Omental fat pad (tissue), 4 donors: ENCODE measurements at places on chromosomes 2 and 18. TPM values are rescaled to one million over a fixed set of nuclear protein-coding genes. Genes with fewer than 3 reads are reported as not detected.
A peak's percentile ranks its signal among the peaks of the same experiment; 100 is the strongest.

DNA sequence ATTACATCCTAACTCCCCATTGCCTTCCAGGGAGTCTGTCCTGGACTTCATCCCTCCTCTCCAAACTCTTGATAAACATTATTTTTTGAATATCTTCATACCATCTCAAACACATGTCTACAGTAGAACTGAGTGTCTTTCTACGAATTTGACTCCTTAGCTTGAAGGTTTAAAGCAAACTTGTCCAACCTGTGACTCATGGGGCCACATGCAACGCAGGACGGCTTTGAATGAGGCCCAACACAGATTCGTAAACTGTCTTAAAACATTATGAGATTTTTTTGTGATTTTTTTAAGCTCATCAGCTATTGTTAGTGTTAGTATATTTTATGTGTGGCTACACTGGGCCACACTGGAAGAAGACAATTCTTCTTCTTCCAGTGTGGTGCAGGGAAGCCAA lies 98.1 kb downstream of the PARD3B start:
- DNase-seq: no peak

The RAB17 gene
- total RNA-seq: not detected

DNA sequence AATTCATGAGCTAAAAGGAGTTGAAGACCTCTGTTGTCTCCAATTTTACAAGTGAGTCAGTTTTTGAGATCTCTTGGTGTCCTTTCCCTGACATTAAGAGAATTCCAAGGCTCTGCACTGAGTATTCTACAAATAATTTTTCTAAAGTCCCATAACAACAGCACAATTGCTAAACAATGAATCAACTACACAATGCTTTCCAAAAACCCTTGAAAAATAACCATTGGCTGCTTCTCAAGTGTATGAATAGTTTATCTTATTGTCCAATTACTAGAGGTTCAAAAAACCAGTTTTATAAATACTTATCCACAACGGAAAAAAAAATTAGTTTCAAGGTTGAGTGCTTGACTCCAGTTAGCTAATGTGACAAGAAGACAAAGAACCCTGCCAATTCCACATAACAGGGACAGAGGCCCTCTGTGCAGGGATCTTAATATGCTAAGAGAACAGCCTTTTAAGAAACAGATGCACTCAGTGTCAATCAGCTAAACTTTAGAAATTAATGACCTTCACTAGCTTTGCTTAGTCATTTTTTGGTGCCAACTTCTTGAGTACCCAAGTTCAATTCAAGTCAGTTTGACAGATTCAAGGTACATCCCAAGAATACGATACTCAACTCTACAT lies 266.6 kb upstream of the CYP26B1 start:
- no peak for DNase-seq

DNA sequence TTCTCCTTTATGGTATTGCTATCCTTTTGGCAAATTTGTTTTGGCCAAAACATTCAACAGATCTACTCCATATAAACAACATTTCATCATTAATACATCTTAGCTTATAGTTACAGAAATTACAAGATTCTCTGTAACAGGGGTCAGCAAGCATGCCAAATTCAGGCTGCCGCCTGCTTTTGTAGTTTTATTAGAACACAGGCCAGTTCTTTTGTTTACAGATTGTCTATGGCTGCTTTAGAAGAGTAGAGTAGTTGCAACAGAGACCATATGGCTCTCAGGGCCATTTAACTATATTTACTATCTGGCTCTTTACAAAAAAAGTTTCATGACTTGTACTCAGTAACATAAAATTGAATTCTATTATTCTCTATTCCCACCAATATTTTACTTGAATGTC lies 53.9 kb downstream of the LNPK start:
- DNase-seq: no peak

The NEU4 gene
- 4.4 TPM for total RNA-seq

GRCh38 chr2:240298803-240299709 lies 136.4 kb upstream of the GPC1 start:
- peak; percentile 10 for DNase-seq

- DNase-seq: no peak
Measured at GRCh38 chr18:78743078-78743477, 236.5 kb upstream of the SALL3 start.

DNA sequence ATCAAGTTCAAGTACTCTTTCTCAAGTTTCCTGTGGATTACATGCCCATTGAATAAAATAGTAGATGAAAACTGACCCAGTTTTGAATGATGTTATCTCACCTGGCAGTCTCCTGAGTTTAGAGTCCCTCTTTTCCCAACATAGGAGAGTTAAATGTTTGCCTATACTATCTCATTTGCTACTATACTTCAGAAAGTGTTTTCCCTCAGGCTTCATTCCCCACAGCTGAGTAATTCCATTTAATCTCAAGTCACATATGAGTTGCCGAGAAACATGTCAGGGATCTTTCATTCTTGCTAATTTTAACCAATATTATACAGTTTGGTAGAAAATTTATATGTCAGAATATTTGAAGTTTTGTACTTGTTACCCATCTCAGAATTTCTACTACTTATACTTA lies 150.4 kb upstream of the CDH19 start:
- DNase-seq: no peak

The NYAP2 gene
- not detected for total RNA-seq

DNA sequence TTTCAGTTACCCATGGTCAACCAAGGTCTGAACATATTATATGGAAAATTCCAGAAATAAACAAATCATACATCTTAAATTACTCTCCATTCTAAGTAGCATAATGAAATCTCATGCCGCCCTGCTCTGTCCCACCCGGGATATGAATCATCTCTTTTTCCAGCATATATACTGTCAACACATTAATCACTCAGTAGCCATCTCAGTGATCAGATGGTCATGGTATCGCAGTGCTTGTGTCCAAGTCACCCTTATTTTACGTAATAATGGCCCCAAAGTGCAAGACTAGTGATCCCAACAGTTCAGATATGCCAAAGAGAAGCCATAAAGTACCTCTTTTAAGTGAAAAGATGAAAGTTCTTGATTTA lies 43.8 kb downstream of the OSBPL6 start:
- no peak for DNase-seq

GRCh38 chr2:72037261-72037666 lies 110.4 kb downstream of the CYP26B1 start:
- DNase-seq: no peak

- DNase-seq: no peak
Measured at GRCh38 chr2:157190151-157190550, 67.4 kb upstream of the GALNT5 start.

The C2orf66 gene
- not detected for total RNA-seq

The NT5C1B gene
- not detected for total RNA-seq

DNA sequence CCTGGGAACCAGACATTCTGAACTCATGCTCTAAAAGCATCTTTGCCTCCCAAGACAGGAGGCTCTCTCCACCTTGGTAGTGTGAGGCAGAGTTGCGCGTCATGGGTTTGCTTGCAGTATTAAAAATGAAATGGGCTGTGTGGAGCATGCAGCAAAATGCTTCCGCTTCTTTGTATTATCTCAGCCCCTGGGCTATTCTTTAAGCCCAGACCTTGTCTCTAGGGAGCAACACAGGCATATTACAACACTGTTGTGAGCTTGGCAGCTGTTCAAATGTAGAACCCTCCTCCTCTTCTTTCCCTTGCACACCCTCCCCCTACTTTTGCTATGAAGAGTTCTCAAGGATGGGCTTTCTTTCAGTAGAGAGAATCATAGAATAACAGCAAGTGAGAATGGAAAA lies 185.1 kb upstream of the LHCGR start:
- no peak for DNase-seq

GRCh38 chr2:74587664-74588277 lies 33.3 kb downstream of the DOK1 start:
- DNase-seq: no peak

- no peak for DNase-seq
Measured at GRCh38 chr2:25928668-25929067, 50.4 kb upstream of the ASXL2 start.

The RBMS1 gene
- total RNA-seq: 180 TPM

DNA sequence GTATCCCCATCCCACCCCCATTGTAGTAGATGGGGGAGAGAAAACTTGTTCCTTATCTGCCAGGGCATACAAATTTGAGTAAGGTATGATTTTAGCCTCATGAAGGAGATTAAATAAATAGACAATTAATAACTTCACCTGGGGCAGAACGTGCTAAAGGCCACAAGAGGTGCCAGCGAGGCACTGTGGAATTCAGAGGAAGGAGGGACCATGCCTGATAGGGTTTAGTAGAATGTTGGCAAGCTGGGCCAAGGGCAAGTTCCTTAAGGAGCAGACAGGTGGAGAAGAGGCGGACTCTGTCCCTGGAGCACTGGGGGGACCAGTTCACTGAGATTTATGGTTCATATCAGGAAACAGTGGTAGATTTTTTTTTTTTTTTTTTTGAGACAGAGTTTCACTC lies 22.5 kb downstream of the STAMBP start:
- no peak for DNase-seq

DNA sequence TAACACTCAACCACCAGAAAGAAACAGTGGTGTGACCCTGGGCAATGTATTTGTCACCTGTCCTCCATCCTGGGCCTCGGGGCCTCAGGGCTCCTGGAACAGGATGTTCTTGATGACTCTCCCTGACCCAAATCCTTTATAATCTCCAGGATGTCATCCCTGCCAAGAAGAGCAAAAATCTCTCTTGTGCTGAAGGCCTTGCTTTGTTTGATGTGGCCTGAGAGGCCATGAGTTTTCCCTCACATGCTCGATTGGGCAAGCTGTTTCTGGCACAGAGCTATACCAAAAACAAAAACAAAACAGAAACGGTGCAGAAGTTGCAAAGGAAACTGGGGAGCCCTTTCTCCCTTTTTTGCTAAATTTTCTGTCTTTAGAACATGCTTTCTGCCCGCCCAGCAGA lies 35.7 kb upstream of the ST3GAL5 start:
- no peak for DNase-seq

- DNase-seq: no peak
Measured at GRCh38 chr2:197300139-197300538, 10.4 kb downstream of the ANKRD44 start.

The RTN4 gene
- total RNA-seq: 308 TPM

The LONRF2 gene
- total RNA-seq: 12.7 TPM

- DNase-seq: no peak
Measured at GRCh38 chr2:180291552-180292421, 284.7 kb upstream of the CWC22 start.

GRCh38 chr2:36618381-36618780 lies 20.4 kb upstream of the FEZ2 start:
- no peak for DNase-seq

DNA sequence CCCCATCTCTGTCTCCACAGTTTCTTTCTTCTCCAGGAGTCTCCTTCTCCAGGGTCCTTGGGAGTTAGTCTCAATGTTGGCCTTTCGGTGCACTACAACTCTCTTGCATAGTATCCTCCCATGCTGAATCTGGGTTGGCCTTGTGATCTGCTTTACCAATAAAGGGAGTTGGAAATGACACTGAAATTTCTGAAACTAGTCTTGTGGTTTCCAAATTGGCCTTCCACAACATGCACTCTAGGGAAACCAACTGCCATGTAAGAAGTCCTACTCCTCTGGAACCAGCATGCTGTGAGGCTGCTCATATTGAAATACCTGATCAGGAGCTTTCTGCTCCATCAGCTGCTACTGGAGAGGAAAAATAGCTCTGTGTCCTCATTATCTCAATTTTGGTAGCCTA lies 9.9 kb upstream of the ABHD3 start:
- no peak for DNase-seq
